Osteoblast (primary cell): ENCODE measurements at places on chromosomes 7 and 10. TPM values are rescaled to one million over a fixed set of nuclear protein-coding genes. Genes with fewer than 3 reads are reported as not detected.

The FAM25A gene
- total RNA-seq = not detected in 2 replicates

The EPHB4 gene
- total RNA-seq = 41.8 and 47.0 TPM in 2 replicates

The TET1 gene
- total RNA-seq = 3.8 and 4.0 TPM in 2 replicates

The ZNF488 gene
- total RNA-seq = under 0.01 and 0.29 TPM in 2 replicates
